ENCODE measurements at places on chromosomes 13 and 19.

GRCh38 chr19:4352701-4353121 lies 9.3 kb downstream of the MPND start:
- no peak for DNase-seq

DNA sequence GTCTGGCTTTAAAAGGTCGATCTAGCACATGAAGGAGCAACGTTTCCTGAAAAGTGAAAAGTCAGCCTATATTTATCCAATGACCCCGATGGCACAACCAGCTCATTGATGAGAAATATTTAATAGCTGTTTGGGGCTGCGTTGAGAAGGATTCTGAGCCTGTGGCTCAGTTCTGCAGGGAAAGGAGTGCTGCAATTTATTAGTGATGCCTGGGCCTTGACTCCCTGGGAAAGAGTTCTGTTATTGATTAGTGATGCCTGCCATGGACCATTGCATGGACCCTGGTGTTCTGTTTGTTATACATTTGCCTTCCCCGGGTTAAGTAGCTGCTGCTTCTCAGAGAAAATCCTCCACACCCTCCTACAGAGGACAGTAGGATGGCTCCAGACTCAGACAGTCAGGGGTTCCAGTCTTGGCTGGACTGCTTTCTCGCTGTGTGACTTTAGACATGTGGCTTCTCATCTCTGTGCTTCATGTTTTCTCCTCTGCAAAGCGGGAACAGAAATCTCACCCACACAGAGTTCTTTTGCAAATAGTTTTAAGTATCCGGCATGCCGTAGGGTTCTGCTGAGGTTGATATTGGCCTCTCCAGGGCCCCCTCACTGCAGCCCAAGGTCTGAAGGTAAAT lies 17.7 kb upstream of the PTPRS start:
- no peak for DNase-seq

- DNase-seq: no peak
These were observed 117.8 kb downstream of the RAB20 start for GRCh38 chr13:110443622-110444225.

- no peak for DNase-seq
These were observed 911 bp downstream of the ENOX1 start for GRCh38 chr13:43785650-43786471.

GRCh38 chr19:12730064-12730463 lies 4.4 kb downstream of the TRIR start:
- no peak for DNase-seq

DNA sequence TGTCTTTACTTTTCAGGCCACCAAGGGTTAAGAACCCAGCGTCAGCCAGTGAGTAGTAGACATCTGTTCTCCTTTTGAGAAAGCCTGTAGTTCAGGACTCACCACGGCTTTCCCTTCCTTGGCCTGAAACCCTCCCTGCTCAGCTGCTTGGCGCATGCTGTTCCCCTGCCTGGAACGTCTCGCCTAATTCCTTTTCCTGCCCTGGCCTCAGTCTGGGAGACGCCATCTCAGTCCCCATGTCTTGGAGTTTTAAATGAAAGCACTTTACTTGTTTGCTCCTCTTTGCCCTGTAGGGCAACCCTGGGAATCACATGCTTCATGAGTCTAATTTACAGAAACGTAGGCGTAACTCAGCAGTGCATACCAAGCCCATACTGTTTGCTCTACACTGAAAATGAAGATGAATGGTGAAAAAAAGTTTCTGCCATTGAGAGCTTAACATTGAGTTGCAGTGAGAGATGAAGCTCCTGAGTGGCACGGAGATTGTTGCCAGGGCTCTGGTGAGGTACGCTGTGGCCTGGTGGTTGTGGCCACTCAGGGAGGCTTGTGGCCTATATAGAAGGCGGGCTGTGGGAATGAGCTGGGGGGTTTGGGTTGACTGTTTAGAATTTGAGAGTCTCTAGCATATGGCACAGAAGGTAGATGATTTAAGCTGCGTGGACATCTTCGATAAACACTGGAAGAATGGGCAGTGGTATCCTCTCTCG lies 52.8 kb downstream of the GATAD2A start:
- DNase-seq: no peak

DNA sequence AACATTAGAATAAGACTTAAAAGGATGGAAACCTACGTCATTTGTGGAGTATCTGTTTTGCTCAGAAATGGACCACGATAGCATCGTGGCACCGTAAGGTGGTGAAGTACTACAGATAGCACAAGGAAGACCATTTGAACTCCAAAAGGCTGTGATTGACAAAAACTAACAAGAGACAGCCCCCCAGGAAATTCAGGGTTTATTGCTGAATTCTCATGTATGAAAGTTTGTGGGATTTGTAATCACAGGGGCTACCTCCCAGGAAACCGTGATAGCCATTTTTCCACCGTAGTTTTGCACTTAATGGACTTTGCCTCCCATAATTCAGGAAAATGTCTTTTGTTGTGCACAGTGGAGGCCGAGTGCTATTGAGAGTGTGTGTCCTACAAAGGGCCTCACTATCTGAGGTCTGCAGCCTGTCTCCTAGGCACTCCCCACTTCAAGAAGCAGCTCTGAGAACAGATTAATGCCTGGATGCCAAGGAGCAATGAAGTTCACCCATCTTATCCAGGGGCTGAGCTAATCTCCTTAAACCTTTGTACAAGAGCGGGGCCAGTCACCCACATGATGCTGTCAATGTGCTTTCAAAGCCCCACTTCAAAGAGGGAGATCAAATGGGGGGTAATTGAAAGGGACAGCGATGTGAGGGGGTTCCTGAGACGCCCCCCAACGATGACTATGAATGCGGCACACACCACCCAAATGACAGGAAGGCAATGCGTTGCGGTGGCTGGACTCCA lies 182.6 kb downstream of the COL4A1 start:
- DNase-seq: no peak

- DNase-seq: no peak
These were observed 2.9 kb downstream of the ZNF792 start for GRCh38 chr19:34960940-34961679.

GRCh38 chr13:46355088-46355468 lies 32.0 kb downstream of the RUBCNL start:
- no peak for DNase-seq

DNA sequence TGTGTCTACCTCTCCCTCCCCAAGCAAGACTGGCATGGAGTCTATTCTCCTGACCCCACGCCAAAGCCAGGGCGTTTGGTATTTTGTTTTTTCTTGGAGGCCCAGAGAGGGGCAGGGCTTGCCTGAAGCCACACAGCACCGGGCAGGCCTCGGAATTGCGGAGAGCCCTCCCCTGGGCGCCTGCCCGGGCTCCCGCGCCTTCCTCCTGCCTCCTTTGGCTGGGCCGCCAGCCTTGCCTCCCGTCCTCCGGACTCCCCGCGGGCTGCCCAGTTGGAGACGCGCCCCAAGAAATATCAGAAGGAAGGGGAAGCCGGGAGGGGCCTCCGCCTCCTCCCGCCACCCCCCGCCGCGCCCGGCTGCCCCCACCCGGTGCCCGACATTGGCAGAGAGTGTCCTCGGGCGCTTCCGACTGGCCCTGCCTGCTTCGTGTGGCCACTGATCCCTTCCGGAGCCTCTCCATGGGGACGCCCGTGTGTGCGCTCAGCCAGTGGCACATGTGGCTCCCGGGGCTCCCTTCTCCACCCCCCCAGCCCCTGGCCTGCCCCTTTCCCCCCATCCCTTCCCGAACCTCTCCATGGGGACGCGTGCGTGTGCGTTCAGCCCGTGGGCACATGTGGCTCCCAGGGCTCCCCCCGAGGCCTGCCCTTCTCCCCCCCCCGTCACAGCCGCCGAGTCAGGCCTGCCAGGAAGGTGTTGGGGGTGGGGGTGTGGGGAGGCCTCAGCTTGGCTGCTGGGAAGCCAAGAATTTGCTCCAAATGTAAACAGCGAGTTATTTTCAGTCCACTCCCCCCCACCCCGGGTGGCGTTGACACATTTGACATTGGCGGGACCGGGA lies 37.3 kb downstream of the NFIC start:
- DNase-seq: no peak

DNA sequence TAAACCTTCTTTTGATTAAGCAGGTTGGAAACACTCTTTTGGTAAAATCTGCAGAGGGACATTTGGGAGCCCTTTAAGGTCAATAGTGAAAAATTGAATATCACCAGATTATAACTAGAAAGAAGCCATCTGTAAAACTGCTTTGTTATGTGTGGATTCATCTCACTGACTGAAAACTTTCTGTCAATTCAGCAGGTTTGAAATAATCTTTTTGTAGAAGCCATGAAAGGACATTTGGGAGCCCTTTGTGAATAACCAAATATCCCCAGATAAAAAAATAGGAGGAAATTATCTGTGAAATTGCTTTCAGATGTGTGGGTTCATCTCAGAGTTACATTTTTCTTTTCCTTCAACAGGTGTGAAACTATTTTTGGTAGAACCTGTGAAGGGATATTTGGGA lies 1690.7 kb downstream of the UQCRFS1 start:
- DNase-seq: no peak

- DNase-seq: no peak
These were observed 40.8 kb downstream of the GGACT start for GRCh38 chr13:100547791-100548201.

GRCh38 chr13:50675651-50676050 lies 167.8 kb downstream of the DLEU7 start:
- no peak for DNase-seq

DNA sequence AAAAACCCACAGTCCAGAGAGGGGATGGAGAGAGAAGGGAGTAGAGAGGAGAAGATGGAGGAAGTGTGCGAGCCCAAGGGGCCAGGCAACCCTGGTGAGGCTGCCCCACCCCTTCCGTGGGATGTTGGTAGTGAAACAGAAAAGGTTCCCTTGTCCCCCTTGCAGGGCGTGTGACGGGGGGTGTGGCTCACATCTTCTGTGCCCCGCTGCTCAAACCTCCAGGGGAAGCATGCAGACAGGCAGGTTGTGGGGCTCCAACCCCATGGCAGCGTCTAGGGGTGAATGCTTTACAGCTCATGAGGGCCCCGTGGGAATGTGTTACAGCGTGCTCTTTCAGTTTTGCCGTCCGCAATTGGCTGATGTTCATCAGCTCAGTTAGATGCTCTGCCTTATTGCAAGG lies 14.7 kb upstream of the EVI5L start:
- no peak for DNase-seq

DNA sequence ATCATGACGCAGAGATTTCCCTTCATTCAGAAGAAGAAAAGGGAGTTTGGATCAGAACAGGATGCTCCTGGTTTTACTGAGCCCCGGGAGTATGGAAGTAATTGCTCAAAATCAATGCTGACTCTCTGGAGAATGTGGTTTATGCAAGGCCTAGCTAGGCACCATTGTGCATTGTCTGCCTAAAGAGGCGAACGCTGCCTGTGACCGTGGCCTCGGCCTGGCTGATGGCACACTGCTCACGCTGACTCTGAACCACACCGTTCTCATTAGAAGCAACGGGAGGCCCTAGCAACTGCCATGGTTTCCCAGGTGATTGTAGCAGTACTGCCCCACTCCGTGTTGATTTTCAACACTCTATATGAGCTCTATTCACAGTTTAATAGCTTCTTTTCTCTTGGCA lies 41.7 kb upstream of the UBL3 start:
- no peak for DNase-seq

DNA sequence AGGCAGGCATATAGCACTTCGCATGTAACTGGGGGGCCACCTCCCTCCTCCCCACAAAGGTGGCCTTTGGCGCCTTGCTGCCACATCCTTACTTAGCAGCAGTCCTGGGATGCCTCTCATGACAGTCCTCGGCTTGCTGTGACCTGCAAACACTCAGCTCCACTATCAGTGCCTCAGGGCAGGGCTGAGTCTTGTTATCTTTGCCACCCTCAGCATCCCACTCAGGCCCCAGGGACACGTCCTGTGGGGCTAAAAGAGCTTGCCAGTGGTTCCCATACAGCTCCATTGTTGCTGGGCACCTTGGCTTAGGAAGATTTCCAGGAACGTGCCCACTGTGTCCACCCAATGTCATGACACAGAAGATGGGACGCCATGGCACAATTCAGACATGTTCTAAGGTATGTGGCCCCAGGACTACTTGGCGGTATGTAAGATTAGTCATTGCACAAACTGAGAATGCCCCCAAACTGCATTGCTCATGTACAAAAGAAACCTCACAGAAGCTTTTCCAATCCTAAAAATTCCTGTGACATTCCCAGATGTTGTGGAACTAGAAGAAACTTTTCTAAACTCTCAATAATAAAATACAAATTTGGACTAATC lies 16.3 kb downstream of the DOCK9 start:
- DNase-seq: no peak

DNA sequence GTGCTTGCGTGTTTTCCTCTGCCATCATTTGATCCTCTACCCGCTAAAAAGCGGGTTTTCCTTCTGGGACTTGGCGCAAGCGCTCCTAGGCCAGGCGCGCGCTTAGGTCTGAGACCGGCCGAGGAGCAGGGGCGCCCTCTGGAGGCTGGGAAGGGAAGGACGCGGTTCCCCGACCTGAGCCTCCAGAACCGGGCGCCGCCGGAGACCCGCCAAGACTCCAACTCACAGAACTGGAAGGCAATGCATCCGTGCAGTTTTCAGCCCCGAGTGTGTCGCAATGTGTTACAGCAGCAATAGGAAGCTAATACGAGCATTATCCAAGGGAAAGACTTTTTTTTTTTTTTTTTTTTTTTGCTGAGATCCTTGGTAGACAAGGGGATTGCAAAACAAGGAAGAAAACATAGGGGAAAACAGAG lies 190.9 kb downstream of the COL4A1 start:
- DNase-seq: no peak

DNA sequence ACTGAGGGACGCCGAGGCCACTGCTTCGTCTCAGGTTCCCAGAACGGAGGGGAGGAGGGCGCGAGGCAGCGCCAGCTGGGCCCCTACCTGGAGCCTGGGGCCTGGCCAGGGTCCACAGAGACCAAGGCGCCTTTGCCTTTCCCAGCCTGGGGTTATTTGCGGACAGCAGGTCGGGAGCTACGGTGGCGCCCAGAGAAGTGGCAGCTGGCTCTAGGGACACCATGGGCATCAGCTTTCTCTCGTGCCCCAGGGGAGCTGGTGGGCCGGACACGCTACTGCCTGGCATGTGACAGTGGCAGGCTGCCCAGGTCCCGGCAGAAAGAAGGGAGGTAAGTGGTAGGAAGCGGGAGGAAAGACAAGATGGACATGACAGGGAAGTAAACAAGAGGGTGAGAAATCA lies 19.0 kb downstream of the AKT2 start:
- DNase-seq: no peak

DNA sequence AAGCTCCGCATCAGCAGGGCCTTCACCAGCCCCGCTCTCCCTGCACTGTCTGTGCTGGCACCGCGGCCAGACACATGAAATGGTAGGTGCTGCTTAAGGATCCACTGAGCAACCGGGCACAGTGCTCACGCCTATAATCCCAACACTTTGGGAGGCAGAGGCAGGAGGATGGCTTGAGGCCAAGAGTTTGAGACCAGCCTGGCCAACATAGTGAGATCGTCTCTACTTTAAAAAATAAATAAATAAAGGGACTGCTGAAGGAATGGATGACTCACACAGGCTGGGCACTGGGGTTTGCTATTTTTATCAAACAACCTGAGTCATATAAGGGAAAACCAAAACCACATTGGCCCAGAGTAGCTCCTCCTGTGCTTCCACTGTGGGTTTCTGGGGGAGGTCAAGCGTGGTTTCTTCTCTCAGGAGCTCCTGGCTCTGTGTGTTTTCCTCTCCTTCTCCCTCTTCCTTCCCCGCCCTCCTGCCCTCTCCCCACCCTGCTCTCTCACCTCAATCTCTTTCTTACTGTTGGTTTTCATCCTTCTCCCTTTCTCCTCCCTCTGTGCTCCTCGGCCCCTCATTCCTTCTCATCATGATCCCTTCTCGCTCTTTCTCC lies 21.3 kb downstream of the VRK3 start:
- DNase-seq: no peak

All from stimulated activated CD4-positive, alpha-beta T cell treated with anti-CD3 and anti-CD28 coated beads, Interleukin-1b, Interleukin-23, amount 100 ng/mL, for 1 hour (primary cell).